Epithelial cell of proximal tubule (primary cell): ENCODE measurements at places on chromosomes 2 and 18.

GRCh38 chr2:240024766-240025165, 376 bp downstream of the NDUFA10 start:
- no peak for DNase-seq

DNA sequence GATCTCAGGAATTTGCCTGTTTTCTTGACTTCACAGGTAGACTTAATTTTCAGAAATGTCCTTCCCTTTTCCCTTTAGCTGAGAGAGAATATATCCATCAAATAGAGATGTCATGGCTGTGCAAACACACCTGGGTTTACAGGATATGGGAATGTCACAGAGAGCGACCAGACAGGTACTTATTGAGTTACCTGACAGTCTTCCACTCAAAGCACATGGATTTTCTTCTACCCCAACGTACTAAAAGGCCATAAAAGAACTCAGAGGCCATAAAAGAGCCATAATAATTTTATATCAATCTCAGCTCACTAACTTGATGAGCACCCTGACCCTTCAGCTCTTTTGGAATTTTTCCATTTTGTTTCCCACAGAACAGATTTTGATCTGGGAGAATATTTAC, 5.3 kb upstream of the DTNA start:
- no peak for DNase-seq

DNA sequence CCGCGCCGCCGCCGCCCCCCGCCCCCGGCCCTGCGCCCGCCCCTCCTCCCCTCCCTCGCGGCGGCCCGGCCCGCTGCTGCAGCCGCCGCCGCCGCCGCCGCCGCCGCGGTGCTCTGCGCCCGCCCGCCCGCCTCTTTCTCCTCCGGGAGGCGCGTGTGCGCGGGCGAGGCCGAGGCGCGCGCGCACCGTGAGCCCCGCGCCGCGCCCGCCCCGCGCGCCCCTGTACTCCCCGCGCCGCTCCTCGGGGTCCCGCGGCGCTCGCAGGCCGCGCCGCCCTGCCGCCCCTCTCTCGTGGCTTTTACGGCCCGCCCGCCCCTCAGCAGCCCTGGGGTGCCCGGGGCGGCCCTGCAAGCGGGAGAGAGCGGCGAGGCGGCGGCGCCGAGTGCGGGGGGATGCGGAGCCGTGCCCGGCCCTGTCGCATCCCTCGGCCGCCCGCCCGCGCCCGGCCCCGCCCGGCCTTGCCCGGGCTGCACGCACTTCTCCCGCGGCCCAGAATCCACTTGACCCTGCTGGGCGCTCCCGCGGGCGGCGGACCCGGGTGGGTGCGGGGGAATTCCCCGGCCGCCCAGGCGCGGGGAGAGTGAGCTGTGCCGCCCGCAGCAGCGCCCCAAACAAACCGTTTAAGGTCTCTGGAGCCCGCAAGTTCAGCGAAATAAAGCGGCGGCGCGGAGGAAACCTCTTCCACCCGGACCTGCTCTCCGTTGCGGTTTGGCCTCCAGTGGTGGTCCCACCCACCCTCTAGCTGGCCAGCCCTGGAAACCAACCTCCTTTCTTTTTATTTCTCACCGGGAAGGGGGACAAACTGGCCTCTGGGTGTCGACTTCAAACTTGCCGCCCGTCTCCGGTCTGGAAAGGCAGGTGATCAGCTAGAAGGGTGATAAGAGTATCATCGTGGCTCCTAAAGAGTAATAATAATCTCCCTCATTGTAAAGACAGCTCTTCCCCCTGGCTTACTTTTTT, 37.4 kb downstream of the AFF3 start:
- no peak for DNase-seq

- no peak for DNase-seq
Measured at GRCh38 chr2:74447230-74447999, 5.7 kb upstream of the RTKN start.

DNA sequence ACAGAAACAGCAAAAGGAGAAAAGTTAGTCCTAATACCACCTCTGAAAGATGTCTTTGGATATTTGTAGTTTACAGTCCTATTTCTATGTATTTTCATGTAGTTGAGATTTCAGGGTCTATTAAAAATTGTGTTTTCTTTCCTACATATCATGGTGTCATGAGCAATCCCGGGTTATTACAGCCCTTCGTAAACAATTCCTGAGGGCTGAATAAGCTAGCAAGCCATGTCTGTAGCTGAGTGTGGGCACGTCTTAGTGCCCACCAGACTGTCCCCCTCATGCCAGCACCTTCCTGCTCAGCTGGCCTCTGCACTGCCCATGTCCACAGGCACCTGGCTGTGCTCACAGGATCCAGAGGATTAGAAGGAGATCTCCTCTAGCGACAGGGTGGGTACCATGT, 60.6 kb downstream of the CTIF start:
- DNase-seq = no peak

DNA sequence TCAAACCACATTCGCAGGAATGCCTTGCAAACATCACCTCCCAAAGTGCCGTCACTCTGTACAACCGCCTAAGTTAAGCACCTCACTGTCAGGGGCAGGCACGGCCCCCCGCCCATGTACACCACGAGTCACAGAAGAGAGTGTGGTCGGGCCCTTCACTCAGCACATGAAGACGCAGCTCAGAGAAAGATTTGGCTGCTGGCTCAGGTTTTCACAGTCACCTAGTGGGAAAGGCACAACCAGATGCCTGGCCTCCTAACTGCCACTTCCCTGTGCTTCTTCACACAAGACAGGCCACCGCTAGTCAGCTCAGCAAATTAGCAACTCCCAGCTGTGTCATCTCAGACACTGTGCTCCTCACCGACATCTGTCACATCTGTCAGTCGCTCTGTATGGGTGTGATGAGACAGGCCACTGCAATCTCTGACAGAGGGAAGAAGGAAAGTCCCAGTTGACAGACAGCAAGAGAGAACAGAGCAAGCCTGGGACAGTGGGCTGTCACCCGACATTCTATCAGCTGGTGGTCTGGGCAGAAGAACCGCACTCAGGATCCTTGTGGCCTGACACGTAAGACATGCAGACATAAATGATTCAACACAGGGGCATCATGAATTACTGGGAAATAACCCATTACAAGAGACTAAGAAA, 60.8 kb downstream of the CRACDL start:
- DNase-seq = no peak

DNA sequence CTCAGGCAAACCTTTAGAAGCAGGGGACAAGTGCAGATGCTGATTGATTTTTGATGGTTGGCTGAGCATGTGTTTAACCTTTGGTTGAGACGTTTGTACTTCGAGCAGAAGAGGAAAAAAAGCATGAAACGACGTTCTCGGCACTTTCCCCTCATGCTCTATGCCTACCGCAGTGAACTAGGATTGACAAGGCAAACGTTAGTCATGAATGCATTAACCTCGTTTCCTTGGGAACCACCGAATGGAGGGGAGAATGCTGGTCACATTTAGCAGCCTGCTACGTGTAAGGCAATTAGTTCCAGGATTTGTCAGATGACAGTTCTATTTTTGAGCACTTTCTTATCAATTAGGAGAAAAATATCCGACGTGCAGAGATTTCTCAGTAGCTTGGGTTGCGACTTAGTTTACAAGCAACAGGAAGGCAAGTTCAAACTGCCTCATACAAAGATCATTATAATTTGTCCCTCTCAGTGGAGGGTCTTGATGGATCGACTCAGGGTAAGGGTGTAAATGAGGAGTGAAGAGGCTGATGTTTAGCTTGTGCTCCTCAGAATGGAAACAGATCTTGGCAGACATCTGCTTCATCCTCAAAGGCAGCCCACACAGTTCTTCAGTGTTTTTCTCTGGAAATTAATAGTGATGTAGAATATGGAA, 47.4 kb upstream of the GPR45 start:
- no peak for DNase-seq

- no peak for DNase-seq
Measured at GRCh38 chr2:70673041-70673647, 94.9 kb downstream of the ADD2 start.

GRCh38 chr2:31222071-31222470, 4.8 kb upstream of the CAPN14 start:
- DNase-seq = no peak

GRCh38 chr2:196205881-196206435, 34.6 kb upstream of the STK17B start:
- DNase-seq = no peak

DNA sequence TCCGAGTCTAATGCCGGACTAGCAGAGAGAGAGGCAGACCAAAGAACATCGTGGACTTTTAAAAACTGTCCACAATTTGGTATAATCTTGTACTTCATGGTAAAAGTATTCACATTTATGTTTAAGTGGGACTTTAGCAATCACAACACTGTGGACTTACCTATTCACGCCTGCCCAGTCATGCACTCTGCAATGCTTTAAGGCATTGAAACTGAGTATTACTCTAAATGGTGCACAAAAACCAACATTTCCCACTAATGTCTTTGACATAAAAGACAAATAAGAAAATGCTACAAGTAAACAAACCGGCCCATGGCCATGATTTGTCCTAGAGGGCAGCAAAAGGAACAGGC, 91.3 kb downstream of the ACVR1 start:
- no peak for DNase-seq

DNA sequence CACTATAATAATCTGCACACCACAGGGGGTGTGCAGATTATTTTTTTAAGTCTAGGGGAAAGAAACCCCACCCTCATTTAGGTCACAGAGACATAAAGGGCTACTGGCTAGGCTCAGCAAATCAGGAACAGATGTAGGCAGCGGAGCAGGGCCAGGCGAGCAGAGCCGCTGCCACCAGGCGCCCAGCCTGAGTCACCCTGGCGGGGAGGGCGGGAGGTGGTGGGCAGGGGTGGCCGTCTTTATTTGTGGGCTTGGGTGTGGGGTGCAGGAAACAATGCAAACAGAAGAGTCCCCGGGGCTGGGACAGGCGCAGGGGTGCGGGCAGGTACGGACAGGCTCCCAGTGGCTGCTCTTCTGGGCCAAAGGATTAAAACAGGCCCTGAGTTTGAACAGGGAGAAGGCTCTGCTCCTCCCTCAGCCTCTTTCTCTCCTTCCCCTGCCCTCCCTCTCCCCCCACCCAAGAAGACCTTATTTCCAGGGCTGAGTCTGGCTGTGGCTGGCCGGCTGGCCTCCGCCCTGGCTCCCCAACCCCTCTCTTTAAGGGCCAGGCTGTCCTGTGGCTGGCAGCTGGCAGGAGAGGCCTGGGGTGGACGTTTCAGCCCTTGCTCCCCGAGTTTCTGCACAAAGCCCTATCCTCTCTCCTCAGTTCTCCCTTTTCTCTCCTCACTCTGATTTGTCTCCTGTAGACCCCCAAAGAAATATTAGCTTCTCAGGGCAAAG, 142.9 kb upstream of the SMAD2 start:
- DNase-seq = no peak

- no peak for DNase-seq
Measured at GRCh38 chr18:26639149-26639548, 90.8 kb upstream of the KCTD1 start.

DNA sequence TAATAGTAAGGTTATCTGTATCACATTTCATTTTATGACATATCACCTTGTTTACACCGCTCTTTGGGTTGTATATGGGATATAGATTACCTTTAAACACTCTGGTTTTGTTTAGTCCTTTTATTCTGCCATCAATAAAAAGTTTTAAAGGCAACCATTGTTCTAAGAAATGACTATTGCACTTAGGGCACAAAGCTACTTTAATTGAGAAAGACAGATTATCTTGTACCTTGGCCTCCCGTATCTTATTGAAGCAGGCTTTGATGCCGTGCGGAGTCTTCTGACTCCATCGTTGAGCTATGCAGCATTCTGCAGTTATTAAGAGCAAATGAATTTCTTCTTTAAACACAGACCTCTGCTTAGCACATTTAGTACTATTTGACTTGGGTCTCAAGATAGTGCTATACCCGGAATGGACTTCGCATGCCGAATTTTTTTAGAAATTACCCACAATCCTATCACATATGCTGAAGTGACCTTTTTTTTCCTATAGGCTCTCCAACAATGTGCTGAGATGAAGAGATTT, 16.7 kb downstream of the PKDCC start:
- DNase-seq = no peak
